ENCODE measurements at places on chromosomes 5 and 9.
A peak's percentile ranks its signal among the peaks of the same experiment; 100 is the strongest.

- DNase-seq: no peak
Observed at GRCh38 chr5:113378081-113378480, 56.7 kb downstream of the TSSK1B start.

- no peak for DNase-seq
Observed at GRCh38 chr5:60401526-60401925, 298.4 kb downstream of the DEPDC1B start.

DNA sequence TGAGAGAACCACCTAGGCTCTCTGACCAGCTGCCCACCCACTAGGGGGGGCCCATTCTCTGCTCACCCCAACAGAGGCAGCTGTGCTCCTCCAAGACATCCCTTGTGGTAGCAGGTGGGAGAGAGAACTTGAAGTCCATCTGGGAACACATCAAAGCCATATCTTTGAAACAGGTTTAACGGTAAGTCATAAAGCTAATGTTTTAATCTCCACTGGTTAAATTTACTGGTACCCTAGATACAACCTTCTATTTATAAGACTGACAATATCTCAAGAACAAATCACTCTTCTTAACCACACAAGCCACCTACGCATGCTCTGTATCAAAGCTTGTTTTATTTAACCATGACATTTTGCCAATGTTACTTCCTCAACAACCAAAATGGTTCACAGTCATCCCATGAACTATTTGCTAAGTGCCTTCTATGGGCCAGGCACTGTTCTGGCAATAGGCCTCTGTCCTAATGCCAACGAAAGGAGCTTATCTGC, 20.4 kb downstream of the AUH start:
- DNase-seq: no peak

GRCh38 chr9:130072515-130073235, 19.0 kb downstream of the GPR107 start:
- DNase-seq: no peak

- no peak for DNase-seq
Observed at GRCh38 chr9:88221105-88221504, 82.8 kb upstream of the SPATA31C2 start.

GRCh38 chr5:59117320-59117719, 534.4 kb downstream of the RAB3C start:
- DNase-seq: no peak

DNA sequence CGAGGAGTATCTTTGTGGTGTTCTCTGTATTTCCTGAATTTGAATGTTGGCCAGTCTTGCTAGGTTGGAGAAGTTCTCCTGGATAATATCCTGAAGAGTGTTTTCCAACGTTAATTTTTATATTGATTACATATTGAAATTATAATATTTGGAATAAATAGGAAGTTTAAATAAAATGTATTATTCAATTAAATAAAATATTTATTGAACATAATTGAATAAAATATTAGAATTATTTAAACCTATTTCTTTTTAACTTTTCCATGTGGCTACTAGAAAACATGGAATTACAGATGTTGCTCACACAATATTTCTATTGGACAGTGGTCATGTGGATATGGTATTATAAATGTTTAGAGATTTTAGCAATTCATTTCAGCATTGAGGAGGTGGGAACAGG, 170.8 kb upstream of the FST start:
- DNase-seq: no peak

GRCh38 chr5:96337048-96337781, 95.8 kb downstream of the PCSK1 start:
- no peak for DNase-seq

DNA sequence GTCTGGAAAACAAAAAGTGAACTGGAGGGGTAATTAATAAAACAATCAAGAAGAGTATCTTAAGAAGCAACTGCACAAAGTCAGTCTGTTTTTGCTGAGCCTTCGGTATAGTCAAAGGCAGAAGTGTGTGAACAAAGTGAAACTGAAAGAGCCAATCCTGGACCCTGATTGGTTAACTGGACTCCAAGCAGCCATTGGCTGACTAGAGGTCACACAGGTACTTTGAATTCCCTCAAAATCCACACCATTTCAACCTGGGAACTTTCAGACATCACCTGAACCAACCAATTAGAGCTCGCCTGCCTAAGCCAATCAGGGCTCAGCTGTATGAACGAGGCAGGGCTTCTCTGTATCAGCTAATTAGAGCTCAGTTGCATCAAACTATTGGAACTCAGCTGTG, 286.7 kb downstream of the TLE4 start:
- no peak for DNase-seq

DNA sequence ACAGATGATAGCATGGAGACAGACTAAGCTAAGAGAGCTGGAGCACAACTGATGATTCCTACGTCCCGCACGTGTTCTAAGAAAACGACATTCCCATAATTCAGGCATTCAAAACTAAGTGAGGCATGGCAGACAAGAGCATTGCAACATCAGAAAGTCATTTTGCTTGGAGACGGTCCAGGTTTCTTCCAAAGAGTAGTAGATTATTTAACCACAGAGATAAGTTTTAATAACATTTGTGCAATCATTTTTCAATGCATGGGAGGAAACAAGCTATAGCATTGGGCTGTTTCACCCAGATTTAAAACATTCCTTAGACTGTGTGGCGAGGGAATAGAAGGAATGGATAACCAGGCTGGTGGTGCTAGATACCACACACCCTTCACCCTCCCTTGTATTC, 117.2 kb downstream of the APBA1 start:
- DNase-seq: no peak

GRCh38 chr9:115367780-115368525, 250.0 kb upstream of the TNC start:
- DNase-seq: no peak

GRCh38 chr5:116456036-116456435, 118.6 kb downstream of the SEMA6A start:
- DNase-seq: no peak

DNA sequence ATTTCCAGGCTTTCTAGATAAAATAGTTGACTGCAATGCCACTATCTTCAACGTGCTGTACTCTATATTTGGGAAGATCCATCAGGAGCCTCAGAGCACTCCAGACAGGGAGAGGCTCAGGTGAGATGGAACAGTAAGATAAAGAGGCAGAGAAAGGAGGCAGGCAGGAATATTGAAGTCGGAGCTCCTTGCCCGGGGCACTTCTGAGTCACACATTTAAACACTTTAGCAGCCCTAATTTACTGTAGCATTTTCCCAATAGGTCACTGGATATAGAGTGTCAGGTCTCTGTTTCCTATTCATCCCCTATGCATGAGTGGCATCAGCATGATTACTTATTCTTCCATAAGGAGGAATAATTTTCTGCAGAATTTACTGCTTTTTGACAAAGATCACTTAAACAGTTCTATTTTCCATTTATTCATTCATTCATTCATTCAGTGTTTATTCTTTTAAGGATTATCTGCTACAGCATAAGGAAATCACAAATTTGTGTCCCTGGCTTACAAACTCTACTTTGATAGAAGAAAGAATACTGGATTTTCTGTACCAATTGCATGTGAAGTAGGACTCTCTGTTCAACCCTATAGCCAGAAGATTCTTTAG, 170.7 kb downstream of the MAPKAP1 start:
- DNase-seq: no peak

GRCh38 chr9:89079391-89079790, 88.1 kb downstream of the S1PR3 start:
- no peak for DNase-seq

DNA sequence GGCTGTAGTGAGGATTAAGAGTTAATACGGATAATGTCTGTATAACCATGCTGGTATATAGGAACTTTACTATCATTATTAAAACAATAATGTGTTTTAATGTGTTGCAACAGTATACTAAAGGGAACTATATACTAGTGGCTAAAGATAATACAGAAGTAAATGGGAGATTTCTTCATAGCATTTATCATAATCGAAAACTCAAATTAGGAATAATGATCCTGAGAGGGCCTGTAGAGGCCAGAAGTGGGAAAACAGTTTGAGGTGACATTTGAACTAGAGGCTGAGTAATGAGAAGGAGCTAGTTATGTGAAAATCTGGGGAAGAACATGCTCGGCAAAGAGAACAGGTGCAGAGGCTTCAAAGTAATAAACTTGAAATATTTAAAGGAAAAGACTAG, 2.9 kb downstream of the TCERG1 start:
- DNase-seq: no peak

DNA sequence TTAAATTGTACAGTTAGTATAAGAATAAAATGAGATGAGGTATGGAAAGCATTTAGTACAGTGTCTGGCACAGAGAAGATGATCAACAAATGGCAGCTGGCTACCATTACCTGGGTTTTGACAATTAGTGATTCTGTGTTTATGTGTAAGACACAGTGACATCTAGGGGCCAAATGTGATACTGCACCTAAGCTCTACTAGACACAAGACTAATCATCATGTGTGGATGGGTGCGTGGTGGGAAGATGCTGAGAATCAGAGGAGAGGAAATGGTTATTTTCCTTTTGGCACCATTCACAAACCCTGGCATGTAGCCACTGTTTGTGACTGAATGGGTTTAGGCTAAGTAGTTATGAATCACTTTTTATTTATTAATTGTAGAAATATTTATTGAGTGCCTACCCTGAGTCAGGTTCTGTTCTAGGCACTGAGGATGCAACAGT, 109.8 kb upstream of the TBC1D2 start:
- DNase-seq: peak; percentile 4

DNA sequence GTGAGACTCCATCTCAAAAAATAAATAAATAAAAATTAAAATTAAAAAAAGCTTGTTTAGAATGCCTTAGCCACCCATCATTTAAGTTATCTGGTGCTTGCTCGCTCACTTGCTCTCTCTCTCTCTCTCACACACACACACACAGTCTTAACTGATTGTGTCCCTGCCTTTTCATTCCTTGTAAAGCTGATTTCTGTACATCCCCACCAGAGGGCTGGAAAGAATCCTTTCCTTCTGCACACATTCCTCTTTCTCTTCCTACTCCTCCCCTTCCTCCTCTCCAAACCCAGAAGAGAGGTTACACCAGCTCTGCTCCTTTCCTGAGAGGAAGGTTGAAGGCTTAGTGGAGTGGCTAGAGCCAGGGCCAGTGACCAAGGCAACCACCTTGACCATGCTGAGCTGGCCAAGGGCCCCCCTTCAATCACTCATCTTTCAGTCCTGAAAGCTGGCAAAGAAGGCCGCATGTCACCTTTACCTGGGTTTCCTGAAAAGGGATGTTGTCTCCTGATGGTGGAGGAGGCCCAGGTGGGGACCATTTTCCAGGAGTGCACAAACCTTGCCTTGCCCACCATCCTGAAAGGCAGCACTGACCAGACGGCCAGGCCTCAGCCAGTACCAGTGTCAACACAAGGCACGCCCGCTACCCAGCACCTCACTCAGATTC, 25.6 kb downstream of the STK10 start:
- DNase-seq: no peak

DNA sequence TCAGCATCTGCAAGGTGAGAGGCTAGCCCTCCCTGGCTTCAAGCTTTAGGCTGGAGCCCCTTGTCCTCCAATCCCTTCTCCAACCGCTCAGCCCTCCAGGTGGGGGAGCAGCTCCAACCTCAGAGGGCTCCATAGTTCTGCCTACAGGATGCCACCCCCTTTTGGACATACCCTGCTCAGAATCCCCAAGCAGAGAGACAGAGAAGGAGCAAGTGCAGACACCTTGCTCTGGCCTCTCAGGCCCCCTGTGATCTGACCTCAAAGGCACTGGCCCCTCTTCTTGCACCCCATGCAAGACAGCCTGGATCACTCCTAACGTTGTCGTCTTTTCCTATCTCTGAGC, 101.6 kb downstream of the C5orf15 start:
- no peak for DNase-seq

- no peak for DNase-seq
Observed at GRCh38 chr5:144583541-144584449, 413.1 kb downstream of the KCTD16 start.

- no peak for DNase-seq
Observed at GRCh38 chr9:121735065-121735792, 83.8 kb downstream of the DAB2IP start.

- no peak for DNase-seq
Observed at GRCh38 chr5:77065256-77065655, 21.8 kb downstream of the ZBED3 start.
